CMK (cell line): ENCODE measurements at places on chromosomes 6 and 20.

DNA sequence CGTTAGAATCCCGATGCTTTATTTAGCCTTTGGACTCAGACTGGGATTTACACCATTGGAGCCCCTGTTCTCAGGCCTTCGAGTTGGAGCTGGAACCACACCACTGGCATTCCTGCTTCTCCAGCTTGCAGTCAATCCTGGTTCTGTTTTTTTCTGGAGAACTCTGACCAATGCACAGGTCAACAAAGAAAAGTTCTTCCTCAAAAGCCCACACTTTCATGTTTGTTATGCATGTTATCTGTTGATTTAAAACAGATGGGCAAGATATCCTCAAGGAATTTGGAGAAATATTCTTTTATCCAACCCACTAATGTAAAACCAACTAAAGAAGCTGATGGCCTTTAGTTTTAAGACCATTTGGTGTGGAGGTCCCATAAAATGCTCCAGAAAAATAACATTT is 205.7 kb downstream of the ANKRD60 start:
- no peak for DNase-seq

GRCh38 chr6:2913621-2914317 is 10.7 kb upstream of the SERPINB9 start:
- no peak for DNase-seq

DNA sequence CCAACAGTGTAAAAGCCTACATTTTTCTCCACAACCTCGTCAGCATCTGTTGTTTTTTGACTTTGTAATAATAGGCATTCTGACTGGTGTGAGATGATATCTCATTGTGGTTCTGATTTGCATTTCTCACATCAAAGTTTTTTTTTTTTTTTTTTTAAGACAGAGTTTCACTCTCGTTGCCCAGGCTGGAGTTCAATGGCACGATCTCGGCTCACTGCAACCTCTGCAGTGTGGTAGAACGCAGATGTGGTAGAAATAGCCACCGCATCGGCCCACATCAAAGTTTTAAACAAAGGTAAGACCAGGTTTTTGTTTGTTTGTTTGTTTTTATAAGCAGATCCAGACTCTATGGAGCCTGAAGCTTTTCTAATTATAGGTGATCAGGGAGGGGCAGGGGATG is 12.7 kb upstream of the PPP1R3G start:
- DNase-seq, result no peak

DNA sequence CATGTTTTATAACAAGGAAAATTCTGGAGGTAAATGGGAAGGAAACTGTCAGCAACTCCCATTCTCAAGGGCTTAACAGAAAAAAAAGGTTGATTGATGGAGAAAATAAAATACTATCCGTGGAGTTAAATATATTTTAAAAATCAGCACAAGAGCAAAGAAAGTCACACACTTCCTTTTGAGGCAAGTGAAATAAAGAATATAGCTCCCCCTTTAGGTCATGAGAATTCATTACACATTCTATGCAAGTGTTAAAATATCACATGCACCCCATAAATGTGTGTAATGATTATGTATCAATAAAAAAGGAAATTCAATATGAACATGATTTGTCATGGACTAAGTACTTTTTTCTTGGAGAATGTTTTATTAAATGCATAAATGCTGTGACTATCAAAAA is 349.2 kb downstream of the TPBG start:
- DNase-seq, result no peak

GRCh38 chr6:167345348-167345747 is 20.5 kb downstream of the TTLL2 start:
- no peak for DNase-seq

- no peak for DNase-seq
Observed at GRCh38 chr6:27478141-27478705, 5.3 kb upstream of the ZNF184 start.

DNA sequence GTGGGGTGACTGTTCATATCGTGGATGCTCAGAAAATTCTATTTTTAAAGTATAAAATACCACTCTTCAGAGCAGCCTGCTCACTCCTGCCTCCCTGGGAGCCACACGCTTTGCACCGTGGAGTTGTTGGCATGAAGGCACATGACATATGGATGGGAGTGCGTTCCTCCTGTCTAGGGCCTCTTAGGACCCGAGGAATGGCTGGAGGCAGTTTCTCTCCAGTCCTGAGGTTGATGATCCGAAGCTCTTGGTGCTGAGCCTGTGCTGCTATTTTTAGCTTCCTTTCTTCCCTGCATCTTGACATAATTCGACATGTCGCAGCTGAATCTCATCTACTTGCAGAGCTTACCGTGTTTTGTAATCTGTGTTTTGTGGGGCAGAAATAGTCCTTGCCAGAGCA is 73.9 kb downstream of the PHACTR3 start:
- no peak for DNase-seq

DNA sequence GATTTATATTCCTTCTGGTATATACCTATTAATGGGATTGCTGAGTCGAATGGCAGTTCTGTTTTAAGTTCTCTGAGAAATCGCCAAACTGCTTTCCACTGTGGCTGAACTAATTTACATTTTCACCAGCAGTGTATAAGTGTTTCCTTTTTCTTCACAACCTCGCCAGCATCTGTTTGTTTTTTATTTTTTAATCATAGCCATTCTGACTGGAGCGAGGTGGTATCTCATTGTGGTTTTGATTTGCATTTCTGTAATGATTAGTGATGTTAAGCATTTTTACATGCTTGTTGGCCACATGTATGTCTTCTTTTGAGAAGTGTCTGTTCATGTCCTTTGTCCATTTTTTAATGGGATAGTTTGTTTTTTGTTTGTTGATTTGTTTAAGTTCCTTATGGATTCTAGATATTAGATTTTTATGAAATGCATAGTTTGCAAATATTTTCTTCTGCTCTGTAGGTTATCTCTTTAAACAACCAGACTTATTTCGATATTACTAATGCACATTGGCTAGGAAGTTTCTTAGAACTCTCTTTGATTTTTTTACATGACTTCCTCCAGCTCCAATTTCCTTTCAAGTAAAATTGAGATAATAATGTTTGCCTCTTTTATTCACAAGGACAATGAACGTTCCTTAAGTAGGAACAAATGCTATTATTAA is 12.2 kb upstream of the VNN1 start:
- no peak for DNase-seq

- DNase-seq, result no peak
Observed at GRCh38 chr6:2842139-2842552, 483 bp upstream of the SERPINB1 start.

DNA sequence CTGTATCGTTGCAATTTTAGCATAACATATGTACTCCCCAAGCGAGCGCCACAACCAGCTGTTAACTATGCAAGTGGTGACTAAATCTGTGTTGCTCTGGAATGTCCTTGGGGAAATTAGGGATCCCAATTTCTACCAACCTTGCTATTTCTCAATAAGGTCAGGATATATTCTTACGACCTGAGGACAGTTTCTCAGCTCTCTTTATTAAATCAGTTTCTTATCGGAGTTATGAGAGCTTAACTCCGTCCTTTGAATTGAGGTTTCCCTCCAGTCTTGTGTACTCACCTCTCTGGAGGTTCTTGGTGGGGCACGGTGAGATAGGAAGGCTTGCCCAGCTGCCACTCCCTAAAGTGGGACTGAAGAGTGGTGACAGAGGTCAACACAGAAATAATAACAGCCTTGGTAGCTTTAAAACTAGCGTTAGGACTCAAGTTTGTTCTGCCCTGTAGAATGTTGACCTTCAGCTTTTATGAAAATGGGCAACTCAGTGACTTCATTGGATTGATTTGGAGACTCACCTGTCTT is 694 bp downstream of the MRPS18B start:
- no peak for DNase-seq

DNA sequence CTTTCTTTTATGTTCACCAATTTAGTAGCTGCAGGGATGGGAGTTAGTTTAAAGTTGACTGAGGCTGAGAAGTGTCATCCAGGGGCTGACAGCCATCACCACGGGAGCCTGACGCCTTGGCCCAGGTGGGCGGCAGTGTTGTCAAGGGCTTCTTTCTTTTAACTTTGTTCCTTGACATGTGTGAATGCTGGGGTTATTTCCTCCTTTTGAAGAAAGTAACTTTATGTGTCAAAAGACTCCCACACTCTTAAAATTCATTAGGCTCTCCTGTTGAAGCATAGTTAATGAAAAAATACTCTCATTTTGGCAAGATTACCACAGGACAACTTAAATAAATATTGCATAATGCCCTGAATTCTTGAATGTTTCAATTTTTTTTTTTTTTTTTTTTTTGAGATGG is 50.0 kb downstream of the SASH1 start:
- DNase-seq, result no peak

DNA sequence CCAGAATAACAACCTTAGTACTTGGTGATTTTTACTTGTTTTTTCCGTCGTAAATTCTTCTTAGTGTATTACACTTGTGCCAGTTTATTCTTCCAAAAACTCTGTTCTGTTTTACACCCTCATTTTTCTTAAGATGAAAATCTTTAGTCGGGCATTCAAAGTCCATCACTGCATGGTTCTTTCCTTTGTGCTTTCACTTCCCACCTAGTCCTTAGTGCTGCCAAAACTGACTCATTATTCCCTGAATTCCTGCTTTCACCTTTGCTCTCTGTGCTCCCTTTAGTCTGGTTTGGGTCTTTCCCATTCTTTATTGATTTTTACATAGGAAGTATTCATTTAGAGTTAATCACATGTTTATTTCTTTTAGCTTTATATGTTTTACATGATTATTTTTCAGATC is 3.3 kb downstream of the TRMT11 start:
- no peak for DNase-seq

GRCh38 chr6:15256538-15257271 is 10.8 kb downstream of the JARID2 start:
- DNase-seq, result no peak

- DNase-seq, result no peak
Observed at GRCh38 chr6:53363341-53364079, 14.8 kb upstream of the ELOVL5 start.

- DNase-seq, result no peak
Observed at GRCh38 chr6:26272171-26272637, 92.8 kb upstream of the BTN3A2 start.

DNA sequence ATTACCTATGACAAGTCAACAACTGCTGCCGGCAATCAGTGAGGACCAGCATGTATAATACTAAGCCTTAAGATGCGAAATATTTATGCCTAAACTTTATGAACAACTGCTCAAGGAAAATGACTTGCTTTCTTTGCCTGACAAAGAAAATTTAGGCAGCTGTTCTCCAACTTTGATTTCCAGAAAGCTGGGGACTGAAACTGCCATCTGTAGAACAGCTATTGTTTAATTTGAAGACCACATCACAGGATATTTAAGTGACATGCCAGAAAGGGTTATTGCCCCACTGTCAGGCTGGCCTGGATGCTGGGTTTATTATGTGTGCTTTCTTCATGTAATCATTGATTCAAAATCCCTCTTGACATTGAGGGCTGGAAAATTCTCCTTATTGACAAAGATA is 153.9 kb upstream of the ENPP5 start:
- no peak for DNase-seq

DNA sequence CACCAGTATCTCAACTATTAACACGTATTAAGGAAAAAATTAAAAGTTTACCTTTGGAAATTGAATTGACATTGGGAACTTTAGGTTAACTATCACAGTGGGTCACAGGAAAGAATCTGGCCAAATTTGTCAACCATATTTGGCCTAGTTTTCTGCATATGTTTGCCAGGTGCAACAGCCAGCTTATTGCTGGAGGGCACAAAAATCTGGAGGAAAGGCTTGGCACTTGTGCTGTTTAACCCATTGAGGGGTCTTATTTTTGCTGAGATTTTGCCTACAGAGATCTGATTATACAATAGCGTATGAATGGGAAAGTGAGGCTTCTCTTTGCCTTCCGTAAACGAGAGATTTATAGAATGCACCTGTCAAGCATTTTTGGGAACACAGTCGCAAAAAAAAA is 190.4 kb downstream of the PRL start:
- no peak for DNase-seq

- no peak for DNase-seq
Observed at GRCh38 chr6:160154471-160154870, 32.9 kb downstream of the SLC22A1 start.

- DNase-seq, result no peak
Observed at GRCh38 chr6:36685926-36686667, 7.6 kb downstream of the CDKN1A start.

DNA sequence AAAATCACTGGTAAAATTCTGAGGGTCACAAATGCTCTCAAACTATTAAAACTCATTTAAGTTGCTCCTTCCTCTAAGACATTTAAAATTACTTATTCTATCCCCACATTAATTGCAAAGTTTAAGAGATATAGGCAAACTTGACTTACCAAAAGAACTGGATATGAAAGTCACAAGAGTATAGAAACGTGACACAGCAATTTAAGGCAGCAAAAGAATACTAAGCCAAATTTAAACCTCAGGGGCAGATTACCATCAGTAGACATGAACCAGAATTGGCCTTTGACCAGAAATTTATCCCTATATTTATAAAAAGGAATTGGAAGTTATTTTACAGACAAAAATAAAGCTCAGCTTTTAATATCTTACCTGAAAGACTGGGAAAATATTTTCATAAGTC is 56.0 kb downstream of the MAP3K7 start:
- DNase-seq, result no peak

- DNase-seq, result no peak
Observed at GRCh38 chr6:121274666-121275295, 59.5 kb downstream of the TBC1D32 start.

DNA sequence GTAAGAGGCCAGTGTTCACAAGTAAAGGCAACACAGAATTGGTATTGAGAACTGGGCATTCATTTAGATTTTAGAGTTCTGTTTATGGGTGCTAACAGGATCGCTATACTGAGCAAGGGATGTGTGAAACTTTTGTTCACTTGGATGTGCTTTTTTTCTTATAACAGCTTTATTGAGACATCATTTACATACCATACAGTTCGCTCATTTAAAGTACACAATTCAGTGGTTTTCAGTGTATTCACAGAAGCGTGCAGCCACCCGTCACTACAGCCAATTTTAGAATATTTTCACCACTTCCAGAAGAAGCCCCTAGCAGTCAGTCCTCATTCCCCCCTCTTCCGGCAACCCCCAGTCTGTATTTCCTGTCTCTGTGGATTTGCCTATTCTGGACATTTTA is 48.7 kb downstream of the GFRA4 start:
- DNase-seq, result no peak

DNA sequence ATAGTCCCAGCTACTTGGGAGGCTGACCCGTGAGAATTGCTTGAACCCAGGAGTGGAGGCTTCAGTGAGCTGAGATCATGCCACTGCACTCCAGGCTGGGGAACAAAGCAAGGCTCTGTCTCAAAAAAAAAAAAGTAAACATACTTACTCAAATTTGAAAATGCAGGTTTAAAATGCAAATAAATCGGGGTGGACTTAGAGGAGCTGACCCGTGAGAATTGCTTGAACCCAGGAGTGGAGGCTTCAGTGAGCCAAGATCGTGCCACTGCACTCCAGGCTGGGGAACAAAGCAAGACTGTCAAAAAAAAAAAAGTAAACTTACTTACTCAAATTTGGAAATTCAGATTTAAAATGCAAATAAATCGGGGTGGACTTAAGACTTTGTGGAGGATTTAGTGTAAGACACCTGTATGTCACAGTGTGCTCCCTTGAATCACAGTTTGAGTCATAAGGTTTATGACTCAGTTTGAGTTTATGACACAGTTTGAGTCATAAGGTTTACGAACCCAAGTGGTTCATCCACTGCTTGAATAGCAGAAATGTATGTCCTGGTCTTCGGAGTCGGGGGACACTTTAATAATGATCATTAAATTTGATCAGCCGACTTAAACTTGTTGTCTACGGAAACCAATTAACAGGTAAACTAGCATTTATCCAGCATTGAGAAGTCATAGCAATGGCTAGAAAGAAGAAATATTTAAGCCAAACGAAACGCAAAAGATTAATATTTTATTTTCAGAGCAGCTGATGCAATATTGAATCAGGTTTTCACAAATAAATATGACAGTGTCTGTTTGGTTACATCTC is 6.8 kb upstream of the MRPS10 start:
- no peak for DNase-seq
